NCI-H526 treated with DMSO at 0.1 percent for 48 hours (cell line): ENCODE measurements at places on chromosomes 11 and 22.

- no peak for DNase-seq
Measured at GRCh38 chr22:41314821-41315220, 13.5 kb downstream of the ZC3H7B start.

GRCh38 chr11:128664317-128664716, 29.6 kb upstream of the FLI1 start:
- DNase-seq: no peak

GRCh38 chr22:17787716-17788330, 13.6 kb upstream of the BID start:
- no peak for DNase-seq

GRCh38 chr11:9896902-9897301, 233.0 kb downstream of the SWAP70 start:
- DNase-seq: no peak

DNA sequence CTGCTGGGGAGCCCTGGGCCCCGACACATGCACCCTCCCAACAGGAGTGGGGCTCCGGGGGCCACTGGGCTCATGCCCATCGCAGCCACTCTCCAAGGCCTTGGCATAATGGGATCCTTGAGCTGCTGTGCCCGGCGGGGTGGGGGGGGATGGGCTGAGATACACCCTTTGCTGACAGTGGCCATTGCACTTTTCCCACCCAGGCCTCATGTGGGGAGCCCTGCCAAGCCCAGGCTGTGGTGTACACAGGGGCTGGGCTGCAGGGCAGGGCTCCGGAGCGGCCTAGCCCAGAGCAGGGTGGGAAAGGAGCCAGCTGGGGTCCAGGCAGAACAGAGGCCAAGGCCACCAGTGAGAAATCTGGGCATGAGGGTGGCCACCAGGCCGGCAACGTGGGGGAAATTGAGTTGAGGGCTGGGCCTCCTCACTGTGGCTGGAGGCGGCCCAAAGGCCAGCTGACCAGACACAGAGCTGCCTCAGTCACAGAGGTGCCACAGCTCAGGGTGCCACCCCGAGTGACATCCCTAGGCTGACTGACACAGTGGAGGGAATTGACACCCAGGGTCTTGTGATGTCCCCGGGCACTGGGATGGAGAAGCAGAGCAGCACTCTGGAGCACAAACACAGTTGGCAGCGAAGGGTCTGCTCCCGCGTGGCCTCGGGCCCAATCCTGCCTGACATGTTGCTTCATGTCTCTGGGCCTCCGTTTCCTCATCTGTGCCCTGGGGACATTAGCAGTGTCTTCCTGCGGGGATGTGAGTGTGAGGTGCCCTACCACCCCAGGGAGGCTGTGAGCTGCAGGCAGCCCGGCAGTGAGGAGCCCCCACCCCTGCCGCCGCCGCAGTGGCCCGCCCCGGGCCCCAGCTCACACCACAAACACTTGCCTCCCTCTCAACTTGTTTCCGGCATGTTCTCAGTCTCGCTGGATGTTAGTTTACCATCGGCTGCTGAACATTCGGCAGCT, 30.4 kb downstream of the RTN4R start:
- no peak for DNase-seq

GRCh38 chr11:67357831-67358670, 4.7 kb upstream of the POLD4 start:
- DNase-seq: no peak

- no peak for DNase-seq
Measured at GRCh38 chr22:38612217-38613006, 42.4 kb upstream of the DMC1 start.

- DNase-seq: peak; percentile 70
Measured at GRCh38 chr11:93541884-93542810, 1.0 kb downstream of the SMCO4 start.

DNA sequence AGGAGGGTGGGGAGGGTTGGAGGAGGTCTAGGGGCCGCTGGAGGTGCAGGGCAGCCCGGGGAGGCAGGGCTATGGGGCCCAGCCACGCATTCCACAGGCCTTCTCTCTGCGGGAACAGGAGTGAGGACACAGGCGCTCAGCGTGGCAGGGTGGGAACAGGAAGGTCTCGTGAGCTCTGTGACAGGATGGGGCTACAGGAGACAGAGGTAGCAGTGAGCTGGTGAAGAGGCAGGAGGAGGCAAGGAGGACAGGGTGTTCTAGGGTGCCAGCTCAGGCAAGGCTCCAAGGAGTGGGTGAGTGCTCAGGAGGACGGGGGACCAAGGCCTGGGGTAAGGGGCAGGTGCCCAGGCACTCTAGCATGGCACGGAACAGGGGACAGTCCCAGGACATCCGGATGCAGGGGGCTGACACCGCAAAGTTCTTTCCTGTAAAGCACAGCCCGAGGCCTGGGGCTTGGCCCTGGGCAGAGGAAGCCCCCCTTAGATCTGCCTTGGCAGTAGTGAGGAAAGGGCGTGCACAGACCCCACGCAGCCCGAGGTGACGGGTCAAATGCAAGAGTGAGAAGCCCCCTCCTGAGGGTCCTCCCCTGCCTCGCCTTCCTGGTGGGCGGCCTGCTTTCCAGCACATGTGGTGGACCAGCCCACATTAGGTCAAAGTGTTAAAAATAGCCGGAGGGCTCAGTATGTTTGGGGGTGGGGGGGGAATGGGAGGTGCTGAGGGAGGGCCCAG, 4.7 kb upstream of the NEAT1 start:
- DNase-seq: no peak

- no peak for DNase-seq
Measured at GRCh38 chr22:48321986-48322545, 1505.6 kb downstream of the BRD1 start.
